Natural killer cell (primary cell): ENCODE measurements at places on chromosomes 1 and 21.

DNA sequence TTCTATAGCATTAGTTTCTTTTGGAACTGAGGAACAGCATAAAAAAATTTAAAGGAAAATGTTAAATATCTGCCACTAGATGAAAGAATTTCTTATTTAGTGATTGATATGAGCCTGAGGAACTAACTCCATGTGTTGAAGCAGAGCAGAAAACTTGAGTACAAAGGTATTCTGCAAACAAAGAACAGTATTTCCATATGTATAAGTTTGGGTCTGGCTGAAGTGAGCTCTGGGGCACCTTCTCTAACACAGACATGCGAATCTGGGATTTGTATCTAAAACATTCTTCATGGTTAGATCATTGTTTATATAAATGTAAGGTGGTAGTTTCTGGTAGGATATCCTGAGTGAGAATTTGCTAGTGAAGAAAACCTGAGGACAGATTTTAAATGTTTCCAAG lies 123.2 kb downstream of the TYW3 start:
- no peak for DNase-seq

- DNase-seq: no peak
Observed at GRCh38 chr1:197660389-197660788, 114.9 kb downstream of the DENND1B start.

DNA sequence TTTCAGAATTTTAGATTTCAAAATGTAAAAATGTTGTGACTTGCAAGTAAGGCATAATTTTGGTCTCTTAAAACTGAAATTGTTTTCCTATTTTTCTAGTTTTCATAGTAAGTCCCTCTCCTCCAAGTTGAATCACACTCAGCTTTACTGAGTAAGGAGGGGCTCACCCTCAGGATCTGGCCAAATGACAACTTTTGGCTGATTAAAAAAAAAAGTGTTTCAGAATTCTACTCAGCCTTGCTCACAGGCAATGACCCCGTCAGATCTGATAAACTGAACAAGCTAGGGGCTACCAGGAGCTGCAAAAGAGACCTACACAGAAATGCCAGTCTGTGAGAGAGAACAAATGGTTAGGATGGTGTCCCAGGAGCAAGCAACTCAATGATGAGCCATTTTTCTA lies 159.8 kb downstream of the PBX1 start:
- no peak for DNase-seq

- DNase-seq: no peak
Observed at GRCh38 chr1:167369175-167369574, 148.5 kb downstream of the POU2F1 start.

GRCh38 chr1:109295712-109296415 lies 10.9 kb downstream of the MYBPHL start:
- no peak for DNase-seq

DNA sequence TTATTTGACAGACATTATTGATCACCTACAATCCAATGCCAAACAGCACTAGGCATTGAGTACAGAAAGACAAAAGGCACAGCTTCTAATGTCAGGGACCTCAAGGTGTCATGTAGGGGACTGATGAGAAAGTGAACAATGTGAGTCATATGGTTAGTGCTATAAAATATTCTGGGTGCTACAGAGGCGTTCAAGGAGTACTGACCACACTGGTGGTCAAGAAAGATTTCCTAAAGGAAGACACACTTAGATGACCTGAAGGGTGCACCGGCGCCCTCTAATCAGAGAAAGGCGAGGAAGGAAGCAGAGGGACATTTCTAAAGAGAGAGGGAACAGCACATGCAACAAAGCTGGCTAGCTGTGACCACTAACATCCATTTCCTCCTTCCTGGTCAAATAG lies 64.9 kb upstream of the F3 start:
- DNase-seq: no peak

DNA sequence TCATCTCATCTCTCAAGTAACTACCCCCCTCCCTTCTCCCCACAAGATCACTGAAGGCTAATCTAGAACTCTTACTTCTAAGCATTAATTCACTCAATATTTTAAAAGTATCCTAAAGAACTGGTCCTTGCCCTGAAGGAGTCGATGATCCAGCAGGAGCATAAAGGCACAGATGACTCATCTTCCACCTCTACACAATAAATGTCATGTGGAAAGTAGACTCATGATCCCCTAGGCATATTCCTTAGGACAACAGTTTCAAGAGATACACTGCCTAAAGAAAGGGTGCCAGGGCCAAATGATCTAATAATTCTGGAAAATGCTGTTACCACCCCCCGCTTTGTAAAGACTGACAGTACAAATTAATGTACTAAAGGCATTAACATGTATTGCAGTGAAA lies 85.8 kb upstream of the DIRAS3 start:
- DNase-seq: no peak

- no peak for DNase-seq
Observed at GRCh38 chr1:24235921-24236788, 49.1 kb upstream of the IFNLR1 start.

DNA sequence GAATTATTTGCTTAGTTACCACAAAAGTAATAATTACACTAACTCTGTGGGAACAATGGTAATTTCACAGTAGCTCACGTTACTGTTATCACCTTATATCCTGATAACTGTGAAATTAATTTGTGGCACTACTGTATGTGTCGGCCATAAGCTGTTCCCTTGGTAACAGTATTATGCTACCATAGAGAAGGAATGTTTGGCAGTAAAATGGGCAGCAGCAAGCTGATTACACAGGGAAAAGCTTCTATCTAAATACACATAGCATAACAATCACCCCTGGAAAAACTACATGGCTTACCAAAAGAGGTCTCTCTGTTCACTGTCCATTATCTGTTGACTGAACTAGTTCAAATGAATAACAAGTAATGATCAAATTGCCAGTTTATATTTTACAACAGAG lies 124.1 kb downstream of the DPYD start:
- no peak for DNase-seq

DNA sequence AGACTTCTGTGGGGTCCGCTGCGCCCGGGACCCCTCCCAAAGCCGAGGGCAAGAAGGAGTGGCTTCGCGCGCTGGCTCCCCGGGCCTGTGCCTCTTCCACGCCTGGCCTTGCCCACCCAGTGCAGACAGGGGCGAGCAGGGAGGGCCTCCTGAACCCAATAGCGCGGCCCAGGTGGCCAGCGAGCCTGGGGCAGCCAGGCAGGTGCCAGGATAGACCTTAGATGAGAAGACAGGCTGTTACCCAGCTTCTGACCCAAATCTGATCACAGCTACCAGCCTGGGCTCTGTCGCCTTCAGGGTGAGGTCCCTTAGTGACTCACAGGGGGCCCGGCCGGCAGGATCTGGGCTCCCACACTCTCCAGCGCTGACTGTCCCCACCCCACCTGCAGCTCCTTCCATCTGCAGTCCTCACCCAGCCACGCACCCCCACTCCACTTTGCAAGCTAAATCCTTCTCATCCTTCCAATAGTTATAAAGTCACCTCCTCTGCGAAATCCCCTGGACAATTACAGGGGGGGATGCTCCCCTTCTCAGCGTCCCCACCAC lies 9.6 kb downstream of the CLEC20A start:
- DNase-seq: no peak

GRCh38 chr1:201252944-201253371 lies 30.3 kb upstream of the PKP1 start:
- no peak for DNase-seq

DNA sequence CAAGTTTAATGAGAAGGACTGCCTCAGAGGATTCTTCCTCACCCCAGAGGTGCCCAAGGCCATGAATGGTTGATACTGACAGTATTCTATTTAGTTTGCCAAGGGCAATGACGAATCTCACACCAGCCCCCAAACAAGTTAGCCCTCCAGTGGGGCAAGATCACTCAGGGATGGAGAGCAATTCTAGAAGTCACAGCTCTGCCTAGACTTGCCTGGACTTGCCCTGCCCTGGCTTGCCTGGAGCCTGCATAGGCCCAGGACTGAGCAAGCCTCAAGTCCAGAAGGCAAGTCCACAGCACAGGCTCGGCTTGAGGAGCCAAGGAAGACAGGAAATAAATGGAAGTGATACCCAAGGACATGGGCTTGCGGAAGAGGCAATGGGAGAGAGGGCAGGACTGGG lies 39.5 kb upstream of the RGS16 start:
- DNase-seq: no peak

- DNase-seq: no peak
Observed at GRCh38 chr1:1259951-1260600, 13.6 kb upstream of the C1QTNF12 start.

- DNase-seq: no peak
Observed at GRCh38 chr1:93763704-93764365, 82.2 kb upstream of the BCAR3 start.
